Stimulated activated naive CD4-positive, alpha-beta T cell (primary cell): ENCODE measurements at places on chromosomes 12 and 14.

DNA sequence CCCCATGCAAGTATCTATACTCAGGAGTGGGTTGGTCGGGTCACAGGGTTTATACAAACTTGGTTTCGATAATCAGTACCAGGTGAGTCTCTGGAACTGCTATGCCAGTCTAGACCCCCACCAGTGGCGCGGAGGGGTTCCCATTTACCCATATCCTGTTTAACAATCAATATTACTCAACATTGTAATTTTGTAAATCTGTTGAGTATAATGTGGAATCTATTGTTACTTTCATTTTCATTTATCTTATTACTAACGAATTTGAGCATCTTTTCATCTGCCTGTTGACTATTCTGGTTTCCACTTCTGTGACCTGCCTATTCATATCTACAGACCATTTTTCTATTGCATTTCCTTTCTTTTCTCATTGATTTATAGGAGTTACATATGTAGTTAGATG is 275.2 kb upstream of the CRY1 start:
- no peak for DNase-seq

GRCh38 chr14:72716476-72716875 is 177.4 kb downstream of the DPF3 start:
- no peak for DNase-seq

DNA sequence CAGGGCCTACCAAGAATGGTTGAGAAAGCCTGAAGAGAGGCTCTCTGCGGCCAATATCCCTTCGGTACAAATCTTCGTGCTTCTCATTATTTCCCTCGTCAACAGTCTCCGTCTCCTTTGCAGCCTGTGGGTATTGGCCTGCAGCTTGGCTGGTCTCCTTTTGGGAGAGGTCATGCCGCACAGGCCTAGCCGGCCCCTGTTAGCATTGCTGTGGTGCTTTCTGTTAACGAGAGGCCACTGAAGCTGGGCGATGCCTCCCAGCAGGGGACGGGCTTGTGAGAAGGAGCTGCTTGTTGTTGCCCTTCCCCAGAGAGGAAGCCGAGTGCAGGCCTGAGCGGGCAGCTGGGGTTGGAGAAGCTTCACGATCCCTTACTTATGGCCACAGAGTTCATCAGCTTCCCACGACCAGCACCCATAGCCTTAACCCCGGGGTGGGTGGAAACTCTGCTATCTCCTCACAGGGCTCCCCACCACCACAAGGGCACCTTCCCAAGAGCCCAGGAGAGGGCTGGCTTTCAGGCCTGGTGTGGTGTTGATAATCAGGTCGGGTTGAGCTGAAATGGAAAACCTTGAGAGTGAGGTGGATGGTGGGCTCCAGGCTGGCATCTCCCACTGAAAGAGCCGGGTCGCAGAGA is 228.6 kb downstream of the ZFP36L1 start:
- DNase-seq, result no peak

DNA sequence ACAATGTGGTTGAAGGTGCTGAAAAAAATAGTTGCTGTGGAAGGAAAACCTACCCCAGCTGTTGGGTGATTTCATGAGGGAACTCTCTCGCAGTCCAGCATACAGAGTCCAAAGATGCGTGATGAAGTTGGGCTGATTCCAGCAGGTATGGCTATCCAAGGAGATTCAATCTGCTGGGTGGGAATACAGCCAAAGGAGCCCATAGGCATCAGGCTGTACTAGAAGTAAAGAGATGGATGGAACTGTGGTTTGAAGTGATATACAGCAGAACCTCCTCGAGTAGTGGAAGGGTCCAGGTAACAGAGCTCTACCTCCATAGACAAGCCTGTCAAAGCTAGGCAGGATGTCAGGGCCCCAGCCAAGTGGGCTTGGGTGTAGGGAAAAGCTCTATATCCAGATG is 11.5 kb upstream of the TMTC2 start:
- no peak for DNase-seq

- DNase-seq, result no peak
Measured at GRCh38 chr14:99287269-99287942, 15.4 kb upstream of the BCL11B start.

- no peak for DNase-seq
Measured at GRCh38 chr14:50352584-50352983, 40.5 kb downstream of the DMAC2L start.

- no peak for DNase-seq
Measured at GRCh38 chr12:124861492-124861891, 2.2 kb downstream of the SCARB1 start.

GRCh38 chr14:87008965-87009364 is 984.0 kb downstream of the GALC start:
- DNase-seq, result no peak

- DNase-seq, result no peak
Measured at GRCh38 chr14:83988275-83988674, 1541.7 kb upstream of the FLRT2 start.

- DNase-seq, result no peak
Measured at GRCh38 chr12:53712059-53712643, 15.1 kb downstream of the CALCOCO1 start.

GRCh38 chr14:64800000-64800399 is 79.7 kb downstream of the SPTB start:
- DNase-seq, result no peak

- DNase-seq, result no peak
Measured at GRCh38 chr12:10941916-10942607, 3.0 kb upstream of the TAS2R14 start.

GRCh38 chr12:69457433-69457832 is 12.8 kb upstream of the FRS2 start:
- no peak for DNase-seq

- no peak for DNase-seq
Measured at GRCh38 chr14:96214793-96215192, 10.2 kb downstream of the BDKRB2 start.

GRCh38 chr12:124082012-124082411 is 109.0 kb downstream of the ZNF664 start:
- no peak for DNase-seq

- DNase-seq, result no peak
Measured at GRCh38 chr14:42002141-42002540, 395.5 kb downstream of the LRFN5 start.

DNA sequence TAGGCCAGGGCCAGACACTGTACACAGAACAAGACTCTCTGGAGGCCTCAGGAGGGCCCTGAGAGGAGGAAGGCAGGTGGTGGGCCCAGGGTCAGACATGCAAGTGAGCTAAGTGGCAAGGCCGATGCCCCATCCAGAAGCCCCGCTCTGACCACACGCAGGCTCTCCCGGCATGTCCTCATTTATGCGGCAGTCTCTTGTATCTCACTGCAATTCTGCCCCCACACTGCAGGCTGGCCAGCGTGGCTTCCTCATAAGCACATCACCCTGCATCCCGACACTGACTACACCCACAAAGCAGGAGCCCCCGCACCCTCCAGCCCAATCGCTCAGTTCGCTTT is 17.5 kb downstream of the SSH1 start:
- DNase-seq, result no peak

GRCh38 chr12:32559434-32559833 is 119.7 kb upstream of the DNM1L start:
- DNase-seq, result no peak
